ENCODE measurements at places on chromosomes 11 and 22. TPM values are rescaled to one million over a fixed set of nuclear protein-coding genes. Genes with fewer than 3 reads are reported as not detected.

DNA sequence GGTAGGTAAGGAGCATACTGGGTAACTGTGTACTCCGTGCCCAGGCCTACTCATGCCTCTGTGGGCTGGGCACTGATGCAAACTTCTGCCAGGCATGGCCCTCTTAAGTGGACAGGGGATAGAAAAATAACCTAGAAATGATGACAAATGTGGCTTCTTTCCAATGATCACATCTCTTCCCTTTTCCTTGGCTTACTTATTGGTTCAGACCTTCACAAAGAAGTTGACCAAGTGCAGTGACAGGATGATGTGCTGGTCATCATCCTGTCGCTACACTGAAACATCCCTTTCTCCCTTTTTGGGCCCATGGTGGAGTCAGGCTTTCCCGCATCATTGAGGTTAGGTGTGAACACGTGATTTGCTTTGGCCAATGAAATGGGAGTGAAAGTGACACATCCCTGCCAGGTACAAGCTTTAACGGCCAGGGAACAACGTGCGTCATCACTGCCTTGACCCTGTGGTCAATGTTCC is 31.8 kb upstream of the APOBEC3A start:
- DNase-seq, result no peak

The OR5B21 gene
- not detected for total RNA-seq

- no peak for DNase-seq
These were observed at the start of gene CCDC88B for GRCh38 chr11:64339754-64340408. TSS of gene CCDC88B (plus strand) at chr11:64340204. CDS start at chr11:64340267, 63 bp downstream.

- DNase-seq, result no peak
These were observed 266.1 kb downstream of the CADM1 start for GRCh38 chr11:115238086-115238485.

- no peak for DNase-seq
These were observed 79.7 kb upstream of the PITPNB start for GRCh38 chr22:27998511-27999410.

DNA sequence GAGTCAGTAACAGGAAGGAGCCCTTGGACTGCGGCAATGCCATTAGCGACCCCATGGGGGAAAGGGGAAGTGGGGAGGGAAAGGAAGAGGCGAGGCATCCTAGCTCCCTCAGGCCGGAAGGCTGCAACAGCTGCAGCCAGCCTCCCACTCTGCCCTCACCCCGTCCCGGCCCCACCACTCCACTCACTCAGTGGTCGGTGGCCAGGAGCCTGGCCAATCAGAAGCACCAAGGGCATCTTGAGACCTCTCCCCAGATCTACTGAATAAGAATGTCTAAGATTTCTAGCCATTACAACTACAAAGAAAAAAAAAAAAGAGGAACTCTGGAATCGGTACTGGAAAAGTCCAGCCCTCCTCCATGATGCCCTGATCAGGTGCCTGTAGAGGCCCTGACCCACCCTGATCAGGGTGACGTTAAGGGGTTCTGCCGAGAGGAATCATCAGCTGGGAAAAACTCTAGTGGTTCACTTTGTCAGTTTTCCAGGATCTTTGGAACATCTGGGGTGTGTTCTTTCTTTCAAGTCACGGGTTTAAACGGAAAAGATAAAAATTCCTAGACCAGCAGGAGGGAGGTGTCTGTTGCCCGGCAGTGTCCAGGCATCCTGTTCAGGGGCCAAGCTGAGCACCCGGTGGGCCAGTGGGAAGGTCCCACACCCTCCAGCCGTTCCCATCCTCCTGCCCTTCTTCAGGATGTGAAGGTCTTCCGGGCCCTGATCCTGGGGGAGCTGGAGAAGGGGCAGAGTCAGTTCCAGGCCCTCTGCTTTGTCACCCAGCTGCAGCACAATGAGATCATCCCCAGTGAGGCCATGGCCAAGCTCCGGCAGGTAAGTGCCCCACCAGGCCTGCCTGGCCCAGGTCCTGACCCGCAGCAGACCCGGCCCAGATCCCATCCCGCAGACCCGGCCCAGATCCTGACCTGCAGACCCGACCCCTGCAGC is 14.4 kb downstream of the OAF start:
- DNase-seq, result no peak

The DEUP1 gene
- 0.69 TPM for total RNA-seq

GRCh38 chr22:47582067-47582466 is 819.6 kb downstream of the TBC1D22A start:
- DNase-seq, result no peak

- DNase-seq, result peak; percentile 33
These were observed 108.2 kb downstream of the SLC36A4 start for GRCh38 chr11:93089474-93090102.

GRCh38 chr11:61004761-61005181 is 33.3 kb downstream of the CD6 start:
- DNase-seq, result no peak

The PATL1 gene
- 21.9 TPM for total RNA-seq

The DDX25 gene
- total RNA-seq, result 0.14 TPM

The CRYBA4 gene
- total RNA-seq, result not detected
